ENCODE measurements at places on chromosomes 3 and 15. TPM values are rescaled to one million over a fixed set of nuclear protein-coding genes. Genes with fewer than 3 reads are reported as not detected.

SPINK8 gene
- not detected for total RNA-seq

- H3K27ac ChIP-seq, result no peak overlapping the region
- no peaks in the 10 kb centered on the region for H3K27me3 ChIP-seq
- no peaks in the 10 kb centered on the region for H3K36me3 ChIP-seq
- no peak for DNase-seq
- no peaks in the 10 kb centered on the region for H3K4me1 ChIP-seq
These were observed 135.3 kb downstream of the RPLP1 start for GRCh38 chr15:69587723-69588426.

GRCh38 chr3:61562042-61562720 is 810 bp downstream of the PTPRG start:
- no peaks in the 10 kb centered on the region for H3K27me3 ChIP-seq
- peak overlapping the region; percentile 85 for H3K27ac ChIP-seq
- no peaks in the 10 kb centered on the region for H3K36me3 ChIP-seq
- peak overlapping the region; percentile 62 for H3K4me3 ChIP-seq
- H3K4me1 ChIP-seq, result no peaks in the 10 kb centered on the region
- DNase-seq, result peak; percentile 63

GRCh38 chr3:30617069-30617468 is 10.7 kb downstream of the TGFBR2 start:
- H3K4me3 ChIP-seq, result no peak overlapping the region
- peaks cover 2% of the 10 kb centered on the region for H3K4me1 ChIP-seq
- no peaks in the 10 kb centered on the region for H3K27me3 ChIP-seq

DNA sequence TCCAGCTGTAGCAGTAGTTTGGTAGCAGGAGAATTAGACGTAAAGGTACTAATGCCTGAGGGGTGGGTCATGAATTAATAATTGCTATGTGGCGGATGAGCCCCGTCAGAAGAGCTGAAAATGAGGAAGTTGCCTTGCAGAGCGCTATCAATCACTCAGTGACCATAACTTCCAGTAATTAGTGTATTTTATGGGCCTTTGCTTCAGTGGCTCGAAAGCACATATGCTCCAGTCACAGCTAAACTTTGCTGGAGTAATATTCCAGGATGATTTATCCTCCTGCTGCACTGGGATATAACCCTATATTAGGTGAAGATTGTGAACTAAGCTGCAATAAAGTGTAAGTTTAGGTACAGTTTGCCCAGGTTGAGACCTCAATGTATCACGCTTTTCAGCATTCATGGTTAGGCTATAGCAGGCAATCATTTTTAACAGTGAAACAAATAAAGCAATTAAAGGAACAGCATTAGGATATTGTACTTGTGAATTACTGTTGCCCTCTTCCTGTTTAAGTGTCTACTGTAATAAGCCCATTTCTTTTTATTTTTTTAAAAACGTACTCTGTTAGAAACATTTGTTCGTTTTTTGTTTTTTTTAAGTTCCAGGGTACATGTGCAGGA is 104.6 kb upstream of the SKOR1 start:
- H3K36me3 ChIP-seq, result no peaks in the 10 kb centered on the region
- no peaks in the 10 kb centered on the region for H3K27me3 ChIP-seq
- H3K27ac ChIP-seq, result no peak overlapping the region
- no peak for DNase-seq

GRCh38 chr15:98978153-98978552 is 29.4 kb downstream of the PGPEP1L start:
- no peaks in the 10 kb centered on the region for H3K27me3 ChIP-seq
- peaks cover 6% of the 10 kb centered on the region for H3K4me1 ChIP-seq
- no peaks in the 10 kb centered on the region for H3K36me3 ChIP-seq
- H3K27ac ChIP-seq, result no peak overlapping the region

- H3K4me1 ChIP-seq, result peaks cover 1% of the 10 kb centered on the region
- peak overlapping the region; percentile 37 for H3K4me3 ChIP-seq
- H3K36me3 ChIP-seq, result no peaks in the 10 kb centered on the region
- DNase-seq, result no peak
- H3K27ac ChIP-seq, result no peak overlapping the region
- no peaks in the 10 kb centered on the region for H3K27me3 ChIP-seq
These were observed 121.0 kb downstream of the TFDP2 start for GRCh38 chr3:142028243-142028777.

DNA sequence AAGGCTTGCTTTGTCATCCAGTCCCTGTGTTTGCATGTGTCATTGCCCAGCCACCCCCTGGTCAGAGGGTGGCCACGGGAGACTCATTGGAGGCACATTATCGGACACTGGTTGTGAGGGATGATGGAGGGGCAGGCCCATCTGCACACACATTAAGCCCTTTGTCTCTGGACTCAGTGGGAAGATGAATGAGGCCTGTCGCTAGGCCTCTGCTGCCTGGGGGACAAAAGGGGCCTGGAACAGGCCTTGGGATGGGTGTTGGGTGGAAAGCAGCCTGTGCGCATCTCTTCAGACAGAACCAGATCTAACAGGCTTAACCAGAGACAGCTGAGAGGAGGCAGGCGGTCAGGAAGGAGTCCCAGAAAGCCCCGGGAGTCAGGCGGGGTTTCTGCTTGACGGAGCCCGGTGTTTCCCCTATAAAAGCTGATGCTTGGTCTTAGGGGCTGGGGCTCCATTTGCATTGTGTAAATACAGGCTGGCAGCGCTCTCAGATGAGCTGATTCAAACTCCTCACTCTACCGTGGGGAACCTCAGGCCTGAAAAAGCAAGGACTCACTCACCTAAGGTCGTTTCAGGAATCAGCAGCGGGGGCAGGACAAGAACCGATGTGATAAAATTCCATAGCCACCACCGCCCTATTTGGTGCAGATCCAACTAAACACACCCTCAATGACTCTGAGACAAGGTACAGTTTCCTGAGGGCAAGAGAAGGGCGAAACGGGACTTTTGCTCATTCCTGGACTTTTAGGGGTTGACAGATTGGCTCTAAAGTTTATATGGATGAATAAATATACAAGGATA is 17.1 kb upstream of the SKIC8 start:
- H3K36me3 ChIP-seq, result no peaks in the 10 kb centered on the region
- no peak overlapping the region for H3K4me3 ChIP-seq
- no peaks in the 10 kb centered on the region for H3K27me3 ChIP-seq
- no peaks in the 10 kb centered on the region for H3K4me1 ChIP-seq

- peaks cover 3% of the 10 kb centered on the region for H3K4me1 ChIP-seq
- no peaks in the 10 kb centered on the region for H3K27me3 ChIP-seq
- H3K27ac ChIP-seq, result no peak overlapping the region
These were observed 29.6 kb downstream of the MGLL start for GRCh38 chr3:127792541-127793292.

GRCh38 chr15:37204692-37205091 is 104.3 kb upstream of the MEIS2 start:
- H3K27me3 ChIP-seq, result no peaks in the 10 kb centered on the region
- no peaks in the 10 kb centered on the region for H3K4me1 ChIP-seq
- no peaks in the 10 kb centered on the region for H3K36me3 ChIP-seq
- no peak for DNase-seq

GRCh38 chr15:36884936-36885635 is 215.3 kb downstream of the MEIS2 start:
- peaks cover 3% of the 10 kb centered on the region for H3K4me1 ChIP-seq
- H3K36me3 ChIP-seq, result no peaks in the 10 kb centered on the region
- no peak overlapping the region for H3K4me3 ChIP-seq
- no peak for DNase-seq
- H3K27ac ChIP-seq, result no peak overlapping the region

GRCh38 chr3:16663854-16664712 is 58.9 kb upstream of the DAZL start:
- H3K27ac ChIP-seq, result no peak overlapping the region
- no peak overlapping the region for H3K4me3 ChIP-seq
- peaks cover 2% of the 10 kb centered on the region for H3K4me1 ChIP-seq
- DNase-seq, result no peak

P2RY14 gene
- total RNA-seq, result 0.28 TPM

- H3K4me3 ChIP-seq, result no peak overlapping the region
- H3K4me1 ChIP-seq, result no peaks in the 10 kb centered on the region
- H3K36me3 ChIP-seq, result no peaks in the 10 kb centered on the region
- DNase-seq, result no peak
- no peaks in the 10 kb centered on the region for H3K27me3 ChIP-seq
These were observed 435.4 kb upstream of the ATP11B start for GRCh38 chr3:182357928-182358327.

ITPKA gene
- 0.51 TPM for total RNA-seq

DNA sequence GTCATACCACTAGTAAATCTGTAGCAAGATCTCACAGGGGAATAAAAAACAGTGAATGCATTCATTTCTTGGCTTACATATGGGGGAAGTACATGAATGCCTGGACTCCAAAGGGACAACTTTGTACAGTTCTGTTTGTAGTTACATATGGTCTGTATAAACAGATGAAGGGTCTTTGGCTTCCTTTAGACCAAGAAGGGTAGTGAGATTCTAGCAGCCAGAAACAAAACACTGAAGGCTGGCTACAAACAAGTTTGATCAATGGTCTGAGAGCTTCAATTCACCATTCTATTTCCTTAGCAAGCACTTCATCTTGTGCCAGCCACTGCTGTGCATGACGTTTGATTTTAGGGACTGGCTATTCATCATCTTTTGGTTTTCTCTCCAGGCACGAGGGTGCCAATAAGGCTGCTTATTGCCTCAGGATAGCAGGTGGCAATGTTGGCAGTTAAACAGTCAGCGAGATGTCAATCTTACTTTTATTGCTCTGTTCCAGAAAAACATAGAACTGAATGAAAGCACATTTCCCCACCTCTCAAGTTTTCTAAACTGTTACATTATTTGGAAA is 313.7 kb upstream of the COL8A1 start:
- H3K27ac ChIP-seq, result no peak overlapping the region
- H3K4me3 ChIP-seq, result no peak overlapping the region
- H3K27me3 ChIP-seq, result no peaks in the 10 kb centered on the region
- H3K4me1 ChIP-seq, result no peaks in the 10 kb centered on the region
- no peaks in the 10 kb centered on the region for H3K36me3 ChIP-seq

- H3K4me3 ChIP-seq, result no peak overlapping the region
- no peak overlapping the region for H3K27ac ChIP-seq
- no peak for DNase-seq
- no peaks in the 10 kb centered on the region for H3K36me3 ChIP-seq
- no peaks in the 10 kb centered on the region for H3K4me1 ChIP-seq
- no peaks in the 10 kb centered on the region for H3K27me3 ChIP-seq
These were observed 121.8 kb upstream of the CADM2 start for GRCh38 chr3:84836961-84837360.

CFAP100 gene
- total RNA-seq, result 21.3 TPM

ZNF80 gene
- total RNA-seq, result 0.12 TPM

DNA sequence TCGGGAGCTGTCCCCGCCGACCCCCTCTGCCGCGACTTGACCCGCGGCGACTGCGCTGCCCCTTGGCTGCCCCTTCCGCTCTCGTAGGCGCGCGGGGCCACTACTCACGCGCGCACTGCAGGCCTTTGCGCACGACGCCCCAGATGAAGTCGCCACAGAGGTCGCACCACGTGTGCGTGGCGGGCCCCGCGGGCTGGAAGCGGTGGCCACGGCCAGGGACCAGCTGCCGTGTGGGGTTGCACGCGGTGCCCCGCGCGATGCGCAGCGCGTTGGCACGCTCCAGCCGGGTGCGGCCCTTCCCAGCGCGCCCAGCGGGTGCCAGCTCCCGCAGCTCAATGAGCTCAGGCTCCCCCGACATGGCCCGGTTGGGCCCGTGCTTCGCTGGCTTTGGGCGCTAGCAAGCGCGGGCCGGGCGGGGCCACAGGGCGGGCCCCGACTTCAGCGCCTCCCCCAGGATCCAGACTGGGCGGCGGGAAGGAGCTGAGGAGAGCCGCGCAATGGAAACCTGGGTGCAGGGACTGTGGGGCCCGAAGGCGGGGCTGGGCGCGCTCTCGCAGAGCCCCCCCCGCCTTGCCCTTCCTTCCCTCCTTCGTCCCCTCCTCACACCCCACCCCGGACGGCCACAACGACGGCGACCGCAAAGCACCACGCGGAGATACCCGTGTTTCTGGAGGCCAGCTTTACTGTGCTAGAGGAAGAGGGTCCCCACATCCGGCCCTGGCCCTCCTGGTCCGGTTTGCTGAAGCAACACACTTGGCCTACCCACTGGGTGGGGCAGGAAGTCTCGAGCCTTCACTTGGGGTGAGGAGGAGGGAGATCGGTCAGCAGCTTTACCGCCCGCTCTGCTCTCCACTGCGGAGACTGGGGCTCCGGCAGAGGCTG is at the start of gene RASSF1:
RASSF1 (minus strand) TSS at position 389 of the 882 bp plus-strand sequence; CDS start at position 358, 31 bp downstream.
- H3K27ac ChIP-seq, result peak within 1 kb of the TSS; percentile 47
- peak; percentile 69 for DNase-seq
- peak within 1 kb of the TSS; percentile 56 for H3K4me3 ChIP-seq
- H3K27me3 ChIP-seq, result no peaks in the 10 kb centered on the region
- no peaks in the 10 kb centered on the region for H3K36me3 ChIP-seq

DISP2 gene
- not detected for total RNA-seq

HGD gene
- total RNA-seq, result 0.40 TPM

- no peak overlapping the region for H3K27ac ChIP-seq
- H3K36me3 ChIP-seq, result no peaks in the 10 kb centered on the region
- no peak overlapping the region for H3K4me3 ChIP-seq
These were observed 59.6 kb downstream of the MAGI1 start for GRCh38 chr3:65979162-65979561.

MORF4L1 gene
- total RNA-seq, result 313 TPM

DAZL gene
- total RNA-seq, result not detected

DNA sequence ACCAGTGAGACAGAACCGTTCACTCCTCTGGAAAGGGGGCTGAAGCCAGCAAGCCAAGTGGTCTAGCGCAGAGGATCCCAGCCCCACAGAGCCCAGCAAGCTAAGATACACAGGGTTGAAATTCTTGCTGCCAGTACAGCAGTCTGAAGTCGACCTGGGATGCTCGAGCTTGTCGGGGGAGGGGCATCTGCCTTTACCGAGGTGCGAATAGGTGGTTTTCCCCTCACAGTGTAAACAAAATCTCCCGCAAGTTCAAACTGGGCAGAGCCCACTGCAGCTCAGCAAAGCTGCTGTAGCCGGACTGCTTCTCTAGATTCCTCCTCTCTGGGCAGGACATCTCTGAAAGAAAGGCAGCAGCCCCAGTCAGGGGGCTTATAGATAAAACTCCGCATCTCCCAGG is 11.4 kb downstream of the CEP97 start:
- no peak overlapping the region for H3K27ac ChIP-seq
- H3K4me3 ChIP-seq, result no peak overlapping the region
- H3K4me1 ChIP-seq, result no peaks in the 10 kb centered on the region
- no peaks in the 10 kb centered on the region for H3K36me3 ChIP-seq
- no peak for DNase-seq
- H3K27me3 ChIP-seq, result no peaks in the 10 kb centered on the region

DNA sequence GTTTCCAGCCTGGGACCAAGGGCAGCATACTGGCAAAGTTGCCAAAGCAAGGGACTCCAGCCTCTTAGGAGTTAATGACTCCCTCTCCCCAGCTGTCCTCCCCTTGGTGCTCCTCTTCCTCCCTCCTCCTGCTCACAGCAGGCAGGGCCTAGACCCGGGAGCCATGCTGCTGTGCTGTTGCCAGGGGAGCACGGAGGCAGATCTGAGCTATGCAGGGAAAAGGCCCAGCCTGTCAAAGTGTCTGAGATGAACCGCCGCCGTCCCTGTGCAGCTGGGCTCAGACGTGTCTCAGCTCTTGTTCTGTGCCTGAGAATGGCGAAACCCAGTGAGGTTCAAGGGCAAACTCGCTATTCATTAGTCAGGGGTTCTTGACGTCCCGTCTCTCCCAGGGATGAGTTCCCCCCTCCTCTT is 60.8 kb upstream of the POLG start:
- no peak overlapping the region for H3K4me3 ChIP-seq
- H3K36me3 ChIP-seq, result no peaks in the 10 kb centered on the region
- H3K4me1 ChIP-seq, result no peaks in the 10 kb centered on the region
- DNase-seq, result no peak
- H3K27ac ChIP-seq, result no peak overlapping the region

GRCh38 chr3:46564190-46565021 is 1.7 kb downstream of the LRRC2 start:
- no peak for DNase-seq
- no peaks in the 10 kb centered on the region for H3K36me3 ChIP-seq
- H3K27me3 ChIP-seq, result no peaks in the 10 kb centered on the region
- no peak overlapping the region for H3K27ac ChIP-seq
- no peaks in the 10 kb centered on the region for H3K4me1 ChIP-seq
- no peak overlapping the region for H3K4me3 ChIP-seq

SLC28A2 gene
- 0.31 TPM for total RNA-seq

Data from ovary (tissue), 10 donors.